ENCODE measurements at places on chromosomes 2 and 18.
A peak's percentile ranks its signal among the peaks of the same experiment; 100 is the strongest.

- DNase-seq = no peak
Measured at GRCh38 chr18:49626842-49627467, 65.1 kb downstream of the LIPG start.

GRCh38 chr18:75854174-75854573 is 426.7 kb upstream of the SMIM21 start:
- DNase-seq = no peak

- DNase-seq = no peak
Measured at GRCh38 chr18:10252952-10253705, 201.3 kb upstream of the APCDD1 start.

DNA sequence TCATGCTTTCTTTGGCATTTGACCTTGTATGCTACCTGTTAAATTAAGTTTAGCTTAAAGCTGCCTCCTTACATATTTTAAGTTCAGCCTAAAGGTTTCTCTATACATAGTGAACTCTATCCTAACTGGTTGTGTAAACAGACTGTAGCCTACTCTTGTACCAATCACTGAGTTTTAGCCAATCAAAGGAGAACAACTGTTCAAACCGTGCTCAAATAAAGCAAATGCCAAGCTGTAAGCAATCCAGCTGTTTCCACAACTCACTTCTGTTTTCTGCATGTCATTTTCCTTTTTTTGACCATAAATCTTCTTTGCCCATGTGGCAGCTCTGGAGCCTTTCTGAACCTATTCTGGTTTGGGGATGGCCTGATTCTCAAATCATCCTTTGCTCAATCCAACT is 1603.8 kb upstream of the ACVR2A start:
- no peak for DNase-seq

- DNase-seq = no peak
Measured at GRCh38 chr2:240134466-240134865, 1.6 kb downstream of the COPS9 start.

GRCh38 chr18:56641714-56642337 is 3.4 kb upstream of the TXNL1 start:
- DNase-seq = no peak

GRCh38 chr2:215900843-215901242 is 112.5 kb downstream of the MREG start:
- DNase-seq = no peak

DNA sequence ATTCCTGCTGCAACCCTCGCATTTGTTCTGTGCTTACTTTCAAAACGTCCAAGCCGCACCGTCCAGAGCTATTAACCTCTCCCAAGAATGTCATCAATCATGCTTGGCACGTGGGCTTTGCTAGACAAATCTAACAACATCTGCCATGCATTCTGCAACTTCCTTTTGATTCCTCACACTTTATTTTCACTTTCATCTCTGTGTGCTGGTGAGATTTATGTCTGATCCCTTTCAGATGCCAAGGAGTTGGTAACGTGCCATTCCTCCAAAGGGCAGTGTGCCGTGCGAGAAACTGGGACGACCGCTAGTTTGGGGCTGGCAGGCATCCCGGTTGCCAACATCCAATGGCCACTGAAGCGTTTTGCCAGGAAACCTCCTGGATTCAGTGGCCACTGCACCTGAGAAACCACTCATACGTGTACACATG is 230.0 kb upstream of the PARD3B start:
- no peak for DNase-seq

GRCh38 chr2:211498551-211499205 is 942.3 kb downstream of the CPS1 start:
- no peak for DNase-seq

DNA sequence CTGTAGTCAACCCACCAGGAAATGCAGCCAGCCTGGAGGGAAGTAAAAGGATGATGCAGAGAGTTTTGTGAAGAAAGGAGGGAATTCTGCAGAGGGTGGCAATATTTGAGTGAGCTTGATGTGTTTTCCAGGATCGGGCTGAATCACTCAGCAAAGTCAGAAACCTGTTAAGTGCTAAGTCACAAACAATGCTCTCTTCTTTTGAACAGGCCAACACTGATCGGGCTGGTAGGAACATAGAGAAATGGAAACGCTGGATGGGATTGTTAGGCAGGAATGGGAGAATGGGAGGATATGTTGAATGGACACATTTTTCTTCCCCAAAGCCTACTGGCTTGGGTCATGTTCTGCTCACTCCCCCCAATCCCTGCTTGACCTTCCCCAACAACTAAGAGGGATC is 36.6 kb downstream of the KCNS3 start:
- no peak for DNase-seq

DNA sequence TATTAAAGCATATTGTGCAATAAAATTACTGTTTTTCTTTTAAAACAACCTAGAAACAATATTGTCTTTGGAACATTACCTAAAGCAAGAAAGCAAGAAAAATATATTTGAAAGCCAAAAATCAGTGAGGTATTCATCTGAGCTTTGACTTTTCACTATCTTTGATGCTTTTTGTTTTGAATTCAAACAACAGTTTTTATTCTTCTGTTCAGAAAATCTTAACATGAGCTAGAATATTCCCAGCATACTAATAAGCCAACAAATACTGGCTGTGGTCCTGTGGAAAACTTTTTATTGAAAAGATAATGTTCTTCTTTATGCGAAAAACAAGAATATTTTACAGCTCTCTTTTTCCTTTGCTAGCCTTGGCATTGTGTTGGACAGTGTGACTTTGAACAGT is 19.8 kb downstream of the FAM171B start:
- no peak for DNase-seq

DNA sequence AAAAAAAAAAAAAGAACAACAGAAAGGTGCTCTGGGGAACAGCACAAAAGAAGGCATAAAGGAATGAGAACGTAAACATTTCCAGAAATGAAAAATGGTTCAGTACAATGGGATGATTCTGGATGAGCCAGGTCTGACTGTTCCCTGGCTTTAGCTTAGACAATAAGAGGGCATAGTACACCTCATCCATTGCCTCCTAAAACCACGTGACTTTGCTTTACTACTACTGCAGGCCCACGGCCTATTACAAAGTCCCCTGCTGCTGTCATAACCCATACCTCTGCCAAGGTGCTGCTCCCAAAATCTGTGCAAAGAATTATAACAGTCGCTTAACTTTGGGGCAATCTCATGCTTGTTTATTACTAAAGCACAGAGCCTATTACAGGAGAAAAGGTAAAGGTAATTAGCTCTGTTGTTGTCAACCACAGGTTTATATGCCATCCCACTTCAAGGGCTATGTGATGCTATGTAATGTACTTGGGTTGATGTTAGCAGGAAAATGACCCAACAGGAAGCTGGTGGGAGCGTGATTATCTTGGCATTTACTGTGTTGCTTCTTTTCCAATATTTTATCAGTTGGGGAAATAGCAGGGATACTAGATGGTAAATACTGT is 26.8 kb downstream of the STK17B start:
- DNase-seq = no peak

- no peak for DNase-seq
Measured at GRCh38 chr2:6024229-6024628, 332.0 kb downstream of the SOX11 start.

- DNase-seq = no peak
Measured at GRCh38 chr2:29236074-29236473, 120.9 kb downstream of the CLIP4 start.

- no peak for DNase-seq
Measured at GRCh38 chr18:3441290-3441689, 8.7 kb upstream of the TGIF1 start.

GRCh38 chr2:218819093-218819492 is 12.5 kb downstream of the PRKAG3 start:
- DNase-seq = no peak

GRCh38 chr2:240300840-240301239 is 134.6 kb upstream of the GPC1 start:
- DNase-seq = no peak

GRCh38 chr2:27798948-27799645 is 27.6 kb downstream of the MRPL33 start:
- DNase-seq = no peak

DNA sequence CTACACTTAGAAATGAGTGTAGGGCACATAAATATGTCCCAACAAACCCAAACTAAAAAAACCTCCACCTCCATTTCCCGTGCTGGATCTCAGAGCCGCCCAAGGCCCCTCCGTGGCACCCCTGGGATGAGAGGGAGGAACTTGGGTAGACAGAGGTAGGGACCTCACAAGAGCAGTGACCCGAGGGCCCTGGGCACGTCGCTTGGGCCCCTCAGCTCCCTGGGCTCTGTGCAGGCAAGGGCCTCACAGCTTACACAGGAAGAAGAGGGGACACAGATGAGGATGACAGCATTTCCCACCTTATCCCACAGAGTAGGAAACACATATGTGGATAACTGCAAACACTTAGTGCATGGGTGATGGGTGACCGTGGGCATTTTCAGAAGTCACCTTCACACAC is 93.9 kb upstream of the TPO start:
- no peak for DNase-seq

DNA sequence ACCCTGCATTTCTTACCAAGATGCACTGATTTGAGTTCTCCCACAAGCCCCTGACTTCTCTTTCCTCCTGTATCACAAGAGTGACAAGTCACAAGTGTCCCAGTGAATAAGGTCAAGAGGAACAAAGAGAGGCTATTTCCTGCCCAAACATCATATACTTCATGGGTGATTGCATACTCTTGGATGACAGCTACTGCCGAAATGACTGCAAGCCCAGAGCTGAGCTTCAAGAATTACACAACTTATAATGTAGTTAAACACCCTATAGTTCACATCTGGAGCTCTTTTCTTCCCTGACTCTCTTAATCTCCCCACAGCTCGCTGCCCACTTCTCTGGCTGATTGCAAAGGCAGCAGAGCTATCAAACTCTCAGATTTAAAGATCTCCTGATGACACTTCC is 289.7 kb upstream of the PARD3B start:
- no peak for DNase-seq

DNA sequence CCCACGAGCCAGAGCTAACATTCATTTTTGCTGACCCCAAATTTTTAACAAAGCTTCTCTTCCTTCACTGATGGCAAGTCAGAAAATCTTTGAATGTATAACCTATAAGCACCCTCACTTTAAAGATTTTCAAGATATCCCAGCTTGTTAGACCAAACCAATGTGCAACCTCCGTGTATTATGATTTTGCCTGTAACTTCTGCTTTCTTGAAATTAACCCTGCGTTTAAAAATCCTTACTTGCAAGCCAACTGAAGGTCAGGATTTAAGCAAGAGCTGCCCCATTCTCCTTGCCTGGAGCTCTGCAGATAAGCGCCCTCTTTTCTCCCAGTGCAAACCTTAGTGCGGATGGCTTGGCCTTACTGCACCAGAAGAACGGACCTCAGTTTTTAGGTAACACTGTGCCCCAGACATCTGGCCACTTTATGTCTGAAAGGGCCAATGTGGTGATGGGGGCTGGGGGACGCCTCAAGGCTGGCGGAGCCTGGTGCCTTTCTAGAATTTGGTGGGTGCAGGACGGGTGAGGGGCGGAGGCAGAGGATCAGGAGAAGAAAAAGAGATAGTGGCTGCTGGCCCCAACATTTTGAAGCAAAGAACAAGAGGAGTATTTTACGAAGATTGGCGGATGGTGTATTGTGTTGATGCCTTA is 805 bp upstream of the TNFRSF11A start:
- DNase-seq = no peak

GRCh38 chr2:86249579-86250391 is 50.5 kb downstream of the MRPL35 start:
- no peak for DNase-seq

GRCh38 chr18:9519399-9519798 is 44.1 kb downstream of the RALBP1 start:
- DNase-seq = no peak

GRCh38 chr2:226798422-226799210 is 1.0 kb downstream of the IRS1 start:
- DNase-seq = peak; percentile 36

Measured in activated CD4-positive, CD25-positive, alpha-beta regulatory T cell (primary cell).